ENCODE measurements at places on chromosomes 4 and X.

DNA sequence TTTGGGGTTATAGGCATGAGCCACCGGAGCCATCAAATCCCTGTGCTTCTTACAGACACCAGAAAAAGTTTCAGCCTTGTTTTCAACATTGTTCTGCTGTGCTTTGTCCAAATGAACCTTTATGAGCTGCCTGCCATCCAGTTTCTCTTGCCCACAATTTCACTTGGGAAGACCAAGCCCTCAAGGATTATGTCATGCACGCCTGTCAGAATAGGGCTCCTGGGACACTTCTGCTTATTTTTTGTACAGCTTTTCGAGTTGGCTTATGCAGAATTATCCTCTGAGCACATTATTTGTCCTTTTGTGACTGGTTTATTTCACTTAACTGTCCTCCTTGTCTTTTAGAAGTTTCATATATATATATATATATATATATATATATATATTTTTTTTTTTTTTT, 16.2 kb downstream of the UBE2K start:
- no peak for DNase-seq

DNA sequence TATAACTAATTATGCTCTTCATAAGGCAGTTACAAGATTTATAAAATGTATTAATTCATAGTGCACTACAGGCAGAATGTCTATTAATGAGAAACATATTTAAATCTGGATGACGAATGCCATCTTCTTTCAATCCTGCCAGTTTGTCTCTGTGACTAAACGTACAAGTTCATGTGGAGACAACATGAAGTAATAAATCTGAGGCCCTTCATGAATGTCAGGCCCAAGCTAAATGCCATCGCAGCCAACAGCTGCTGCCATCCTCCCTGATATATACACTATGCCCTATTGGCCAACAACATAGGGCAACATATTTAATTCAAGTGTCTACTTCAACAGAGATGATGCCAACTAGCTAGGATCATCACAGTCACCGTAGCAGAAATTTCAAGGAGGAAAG, 43.7 kb downstream of the TSPAN5 start:
- DNase-seq = no peak

DNA sequence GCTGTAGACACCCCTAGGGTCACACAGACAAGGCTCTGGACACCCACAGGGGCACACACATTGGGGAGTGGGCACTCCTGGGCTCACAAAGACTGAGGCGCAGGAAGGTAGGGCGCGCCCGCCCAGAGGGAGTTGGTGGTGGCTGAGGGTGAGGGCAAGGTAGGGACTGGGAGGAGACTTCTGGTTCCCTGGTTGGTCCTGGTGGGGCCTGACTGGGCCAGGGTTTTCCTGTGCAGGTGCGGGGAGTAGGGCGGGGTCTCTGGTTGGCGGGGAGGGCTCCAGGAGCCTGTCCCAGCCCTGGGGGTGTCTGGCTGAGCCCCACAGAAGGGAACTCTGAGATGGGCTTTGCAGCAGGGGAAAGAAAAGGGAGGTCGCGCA, 6.7 kb upstream of the WAS start:
- DNase-seq = no peak

- DNase-seq = peak; percentile 98
Observed at GRCh38 chr4:38663801-38664705, at the start of gene KLF3. KLF3 (plus strand) TSS chr4:38664199; CDS start chr4:38680626, 16,427 bp downstream.

DNA sequence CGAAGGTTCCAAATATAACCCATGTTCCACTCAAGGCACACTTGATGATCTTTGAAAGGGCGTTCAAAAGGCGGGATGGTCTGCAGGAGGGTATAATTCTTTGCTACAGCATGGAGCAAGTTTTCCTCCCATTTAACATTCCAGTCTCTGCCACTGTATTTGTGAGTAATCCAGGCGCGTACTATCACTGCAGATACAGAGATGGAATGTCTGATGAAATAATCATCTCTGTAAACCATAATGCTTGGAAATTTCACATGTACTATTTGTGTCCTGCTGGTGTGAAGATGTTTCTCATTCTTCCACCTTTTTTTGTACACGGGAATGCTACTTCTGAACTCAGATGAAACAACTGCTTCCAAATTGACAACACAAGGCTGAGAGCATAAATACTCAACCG, 15.5 kb downstream of the SEL1L3 start:
- no peak for DNase-seq

- DNase-seq = no peak
Observed at GRCh38 chr4:57191523-57192034, 81.4 kb upstream of the IGFBP7 start.

DNA sequence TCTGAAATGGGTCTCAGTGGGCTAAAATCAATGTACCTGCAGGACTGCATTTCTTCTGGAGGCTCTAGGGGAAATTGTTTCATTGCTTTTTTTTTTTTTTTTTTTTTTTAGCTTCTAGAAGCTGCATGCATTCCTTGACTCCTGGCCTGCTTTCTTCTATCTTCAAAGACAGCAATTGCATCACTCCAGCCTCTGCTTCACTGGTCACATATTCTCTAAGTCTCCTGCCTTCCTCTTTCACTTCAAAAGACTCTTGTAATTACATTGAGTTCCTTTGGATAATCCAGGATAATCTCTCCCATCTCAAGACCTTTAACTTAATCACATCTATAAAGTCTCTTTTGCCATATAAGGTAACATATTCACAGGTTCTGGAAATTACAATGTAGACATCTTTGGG, 11.3 kb upstream of the PCYT1B start:
- no peak for DNase-seq

Measured in islet precursor cell (in vitro differentiated cells).